ENCODE measurements at places on chromosomes 13 and 19.

DNA sequence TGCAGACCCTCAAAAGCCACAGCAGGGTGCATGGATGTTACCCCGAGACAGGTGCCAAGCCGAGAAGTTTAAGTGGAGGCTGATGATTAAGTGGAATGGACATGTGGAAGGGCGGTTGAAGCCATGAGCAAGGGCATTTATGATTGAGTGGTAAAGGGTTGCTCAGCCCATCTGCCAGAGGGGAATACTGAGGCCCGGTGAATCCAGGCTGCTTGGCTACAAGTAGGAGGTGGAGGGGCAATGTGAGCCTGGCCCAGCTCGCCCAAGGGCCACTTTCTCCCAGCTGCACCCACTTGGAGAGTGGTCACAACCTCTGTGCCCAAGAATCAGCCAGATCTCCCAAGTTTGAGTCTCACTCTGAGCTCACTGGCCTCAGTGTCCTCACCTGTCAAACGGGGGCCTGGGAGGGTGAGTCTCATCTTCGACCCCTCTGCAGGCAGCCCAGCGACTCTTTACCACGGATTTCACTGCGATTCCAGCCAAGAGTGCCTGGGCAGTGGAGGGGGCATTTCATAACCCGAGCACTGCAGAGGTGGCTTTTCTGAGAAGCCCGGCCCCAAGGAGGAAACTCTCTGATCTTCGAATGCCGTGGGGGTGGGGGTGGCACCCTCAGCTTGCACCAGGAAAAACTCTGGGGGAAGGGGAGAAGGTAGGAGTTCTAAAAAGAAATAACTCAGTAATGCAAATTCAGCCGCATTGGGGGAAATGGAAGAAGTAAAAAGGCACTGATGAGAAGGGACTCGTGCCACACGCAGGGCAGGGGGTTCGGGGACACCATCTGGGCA lies 62.9 kb upstream of the KLF2 start:
- DNase-seq = no peak

- no peak for DNase-seq
These were observed 87.8 kb downstream of the CCNA1 start for GRCh38 chr13:36520111-36520510.

GRCh38 chr19:37059142-37059541 lies 19.1 kb upstream of the ZNF420 start:
- DNase-seq = no peak

DNA sequence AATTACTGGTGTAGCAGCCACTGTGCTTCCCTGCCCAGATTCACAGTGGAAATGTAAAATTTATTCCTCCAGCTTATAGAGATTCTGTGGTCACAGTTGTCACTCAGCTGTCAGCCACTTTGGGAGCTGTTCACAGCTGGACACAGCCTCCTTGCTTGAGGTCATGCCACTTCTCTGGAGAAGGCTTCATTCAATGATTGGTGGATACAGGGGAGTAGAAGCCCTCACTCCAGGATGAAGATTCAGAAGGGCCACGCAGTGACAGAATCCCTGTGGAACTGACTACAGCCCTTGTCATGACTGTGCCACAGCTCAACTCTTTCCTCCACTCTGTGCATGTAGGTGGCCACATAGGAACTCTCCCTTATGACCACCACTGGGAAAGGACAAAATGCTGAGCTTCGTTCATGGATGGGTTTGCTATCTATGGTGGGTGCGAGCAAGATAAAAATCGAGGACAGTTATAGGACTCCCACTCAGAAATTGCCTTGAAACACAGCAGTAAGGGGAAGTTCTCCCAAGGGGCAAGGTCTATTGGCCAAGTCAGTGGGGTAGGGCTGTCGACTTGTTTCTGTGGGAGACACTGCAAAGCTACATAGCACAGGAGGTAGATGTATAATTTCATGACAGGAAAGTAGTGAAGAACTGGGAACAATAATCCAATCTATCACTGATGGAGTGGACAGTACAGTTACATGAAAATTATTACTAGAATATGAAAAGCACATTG lies 98.7 kb downstream of the CCNA1 start:
- DNase-seq = no peak

DNA sequence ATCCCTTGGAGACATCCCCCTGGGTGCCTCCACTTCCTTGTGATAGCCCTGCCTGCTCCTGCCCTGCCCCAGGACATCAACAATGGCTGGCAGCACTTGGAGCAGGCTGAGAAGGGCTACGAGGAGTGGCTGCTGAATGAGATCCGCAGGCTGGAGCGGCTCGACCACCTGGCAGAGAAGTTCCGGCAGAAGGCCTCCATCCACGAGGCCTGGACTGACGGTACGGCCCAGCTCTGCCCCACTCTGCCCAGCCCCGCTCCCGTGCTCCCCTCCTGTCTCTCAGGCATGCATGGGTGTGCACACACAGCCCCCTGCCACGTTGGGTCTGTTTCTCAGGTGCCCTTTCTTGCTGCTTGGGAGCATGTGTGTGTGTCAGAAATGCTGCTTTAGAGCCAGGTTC lies 26.4 kb downstream of the CAPN12 start:
- no peak for DNase-seq

DNA sequence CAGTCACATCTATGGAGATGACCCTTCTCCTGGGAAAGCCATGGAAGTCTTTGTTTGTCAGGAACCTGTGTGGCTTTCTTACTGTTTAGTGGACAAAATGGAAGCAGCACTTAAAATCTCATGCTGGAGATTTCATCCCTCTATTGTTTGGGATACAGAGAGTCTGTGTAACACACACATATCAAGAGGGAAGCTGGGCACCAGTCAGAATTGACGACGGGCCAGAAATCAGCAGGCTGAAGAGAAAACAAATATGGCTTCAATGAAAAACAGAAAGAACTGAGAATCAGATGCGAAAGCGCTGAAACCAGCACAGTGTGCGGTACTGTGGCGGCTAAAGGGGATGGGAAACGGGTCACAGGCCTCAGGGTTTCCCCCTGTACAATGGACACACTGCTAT lies 72.2 kb upstream of the WASF3 start:
- no peak for DNase-seq

GRCh38 chr13:52345048-52345447 lies 60.9 kb downstream of the THSD1 start:
- peak; percentile 57 for DNase-seq

- no peak for DNase-seq
These were observed 350.1 kb downstream of the LIG4 start for GRCh38 chr13:107865318-107865575.

GRCh38 chr13:77555246-77555645 lies 19.7 kb downstream of the SCEL start:
- no peak for DNase-seq

- no peak for DNase-seq
These were observed 2.4 kb upstream of the PLPP2 start for GRCh38 chr19:293436-294110.

DNA sequence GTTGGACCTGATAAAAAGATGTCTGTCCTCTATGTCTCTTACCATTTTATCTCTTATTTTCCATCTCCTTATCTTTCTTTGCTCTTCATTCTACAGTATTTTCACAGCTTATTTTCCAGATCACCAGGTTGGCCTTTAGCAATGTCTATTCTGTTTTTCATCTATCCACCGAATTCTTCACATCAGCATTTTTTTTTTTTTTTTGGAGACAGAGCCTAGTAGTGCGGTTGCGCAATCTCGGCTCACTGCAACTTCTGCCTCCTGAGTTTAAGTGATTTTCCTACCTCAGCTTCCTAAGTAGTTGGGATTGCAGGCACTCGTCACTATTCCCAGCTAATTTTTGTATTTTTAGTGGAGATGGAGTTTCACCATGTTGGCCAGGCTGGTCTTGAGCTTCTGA lies 49.0 kb downstream of the DNAJC15 start:
- peak; percentile 45 for DNase-seq

- DNase-seq = no peak
These were observed 153.8 kb upstream of the SOX1 start for GRCh38 chr13:111912991-111913760.

DNA sequence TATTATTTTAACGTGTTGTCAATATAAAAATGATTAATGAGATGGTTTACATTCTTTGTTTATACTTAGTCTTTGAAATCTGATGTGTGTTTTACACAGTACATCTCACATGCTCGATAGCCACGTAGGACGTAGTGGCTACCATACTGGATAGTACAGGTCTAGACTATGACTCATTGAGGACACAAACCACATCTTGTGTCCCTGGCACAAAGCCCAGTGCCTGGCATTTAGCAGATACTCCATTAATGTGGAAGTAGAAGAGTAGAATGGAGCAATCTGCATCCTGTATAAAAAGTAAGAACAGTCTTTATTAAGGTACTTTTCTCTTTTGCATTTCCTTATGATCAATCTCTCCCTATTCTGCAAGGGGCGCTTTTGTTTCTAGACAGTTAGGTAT lies 49.0 kb upstream of the FRY start:
- DNase-seq = peak; percentile 96

- DNase-seq = no peak
These were observed 218.0 kb downstream of the RBM26 start for GRCh38 chr13:79187917-79188690.

- no peak for DNase-seq
These were observed 12.1 kb upstream of the EHD2 start for GRCh38 chr19:47700934-47701716.

Measured in fibroblast of pulmonary artery (primary cell).